IMR-90 (cell line): ENCODE measurements at places on chromosomes 1 and 21. TPM values are rescaled to one million over a fixed set of nuclear protein-coding genes. Genes with fewer than 3 reads are reported as not detected.

WNT3A gene
- not detected in 2 replicates for total RNA-seq

KRTAP19-1 gene
- not detected in 2 replicates for total RNA-seq

DNA sequence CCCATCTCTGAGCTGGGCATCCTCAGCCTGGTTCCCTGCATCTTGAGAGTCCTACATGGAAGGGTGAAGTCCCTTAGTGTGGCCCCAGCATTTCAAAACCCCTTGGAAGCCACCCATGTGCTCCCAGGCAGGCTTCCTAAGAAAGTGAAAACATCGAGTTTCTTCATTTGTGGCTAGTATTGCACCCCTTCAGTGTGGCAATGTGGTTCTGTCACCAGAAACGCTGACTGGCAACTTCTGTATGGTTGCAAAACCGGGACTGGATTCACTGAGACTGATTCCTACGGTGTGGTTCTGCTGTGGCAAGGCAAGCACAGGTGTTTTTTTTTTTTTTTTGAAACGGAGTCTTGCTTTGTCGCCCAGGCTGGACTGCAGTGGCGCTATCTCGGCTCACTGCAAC is 9.0 kb upstream of the IFNGR2 start:
- DNase-seq, result no peak

GRCh38 chr1:158163000-158163947 is 17.4 kb upstream of the CD1D start:
- no peak for DNase-seq

DNA sequence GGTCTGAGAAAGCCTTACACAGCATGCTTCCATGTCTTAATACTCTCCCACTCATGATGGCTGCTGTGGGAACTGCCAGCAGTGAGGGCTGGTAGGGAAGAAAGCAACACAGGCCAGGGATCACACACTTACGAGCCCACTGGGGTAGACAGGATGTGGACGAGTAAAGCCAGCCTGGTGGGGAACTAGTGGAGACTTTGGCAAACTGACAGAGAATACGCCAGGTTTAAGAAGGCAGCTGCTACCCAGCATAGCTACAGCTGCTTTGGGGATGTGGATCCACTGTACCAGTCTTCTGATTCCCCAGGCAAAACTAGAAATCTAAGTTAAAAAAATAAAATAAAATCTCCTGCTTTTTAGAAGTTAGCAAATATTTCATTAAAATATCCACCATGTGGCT is 664.0 kb downstream of the SMYD3 start:
- DNase-seq, result no peak
